ENCODE measurements at places on chromosomes 12 and 14.

GRCh38 chr14:34233619-34234018 lies 228.4 kb downstream of the SPTSSA start:
- no peak for DNase-seq

- no peak for DNase-seq
These were observed 1.9 kb upstream of the PRMT8 start for GRCh38 chr12:3489057-3489456.

DNA sequence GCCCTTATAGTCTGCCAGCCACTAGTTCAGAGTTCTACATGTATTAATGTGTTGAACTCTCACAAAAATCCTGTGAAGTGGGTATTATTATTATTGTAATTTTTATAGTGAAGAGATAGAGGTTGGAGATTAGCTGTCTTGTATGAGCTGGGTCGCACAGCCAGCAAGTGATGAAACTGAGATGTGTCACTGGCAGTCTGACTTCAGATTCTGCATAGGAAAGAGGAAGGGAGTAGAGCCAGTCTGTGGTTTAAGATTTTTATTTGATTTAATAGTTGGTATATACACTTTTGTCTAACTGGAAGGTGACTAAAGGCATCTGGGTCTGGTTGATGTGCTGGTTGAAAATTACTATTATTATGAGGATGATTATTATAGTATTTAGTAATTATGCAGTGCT lies 5.8 kb upstream of the FRS2 start:
- no peak for DNase-seq

GRCh38 chr14:90409209-90409730 lies 12.4 kb downstream of the CALM1 start:
- no peak for DNase-seq

GRCh38 chr12:108642899-108643654 lies 9.4 kb upstream of the SELPLG start:
- DNase-seq: no peak

DNA sequence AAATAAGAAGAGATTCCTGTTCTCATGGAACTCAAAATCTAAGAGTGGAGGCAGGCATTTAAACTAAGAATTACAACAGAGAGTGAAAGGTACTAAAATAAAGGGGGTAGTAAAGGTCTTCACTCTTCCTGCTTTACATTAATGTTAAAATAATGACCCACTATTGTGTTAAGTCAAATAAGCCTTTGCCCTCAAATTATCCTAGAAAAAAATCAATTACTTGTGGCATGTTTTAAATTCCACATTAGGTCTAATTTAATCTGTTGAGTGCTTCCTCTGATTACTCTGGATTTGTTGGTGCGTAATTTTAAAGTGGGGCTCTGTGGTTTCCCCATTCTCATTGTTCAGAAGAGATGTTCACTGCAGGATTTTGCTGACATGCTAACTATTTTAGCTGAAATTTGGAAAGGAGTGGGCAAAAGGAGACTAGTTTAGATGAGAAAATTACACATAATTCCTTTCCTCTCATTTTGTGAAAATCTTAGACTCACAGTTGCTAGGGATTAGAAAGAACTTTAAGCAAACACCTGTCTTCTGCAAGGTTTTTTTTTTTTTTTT lies 35.5 kb downstream of the BTG1 start:
- no peak for DNase-seq

- DNase-seq: no peak
These were observed 11.7 kb upstream of the BATF start for GRCh38 chr14:75510547-75510946.

DNA sequence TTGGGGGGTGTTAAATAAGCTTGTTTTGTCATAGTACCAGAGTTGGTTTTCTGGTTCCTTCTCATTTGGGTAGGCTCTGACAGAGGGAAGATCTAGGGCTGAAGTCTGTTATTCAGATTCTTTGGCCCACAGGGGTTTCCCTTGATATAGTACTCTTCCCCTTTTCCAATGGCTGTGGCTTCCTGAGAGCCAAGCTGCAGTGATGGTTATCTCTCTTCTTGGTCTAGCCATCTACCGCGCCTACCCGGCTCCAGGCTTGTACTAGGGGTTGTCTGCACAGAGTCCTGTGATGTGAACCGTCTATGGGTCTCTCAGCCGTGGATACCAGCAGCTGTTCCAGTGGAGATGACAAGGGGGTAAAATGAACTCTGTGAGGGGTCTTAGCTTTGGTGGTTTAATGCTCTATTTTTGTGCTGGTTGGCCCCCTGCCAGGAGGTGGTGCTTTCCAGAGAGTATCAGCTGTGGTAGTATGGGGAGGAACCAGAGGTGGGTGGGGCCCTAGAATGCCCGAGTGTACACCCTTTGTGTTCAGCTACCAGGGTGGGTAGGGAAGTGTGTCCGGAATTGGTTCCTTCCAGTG lies 209.7 kb downstream of the GPHN start:
- DNase-seq: no peak

DNA sequence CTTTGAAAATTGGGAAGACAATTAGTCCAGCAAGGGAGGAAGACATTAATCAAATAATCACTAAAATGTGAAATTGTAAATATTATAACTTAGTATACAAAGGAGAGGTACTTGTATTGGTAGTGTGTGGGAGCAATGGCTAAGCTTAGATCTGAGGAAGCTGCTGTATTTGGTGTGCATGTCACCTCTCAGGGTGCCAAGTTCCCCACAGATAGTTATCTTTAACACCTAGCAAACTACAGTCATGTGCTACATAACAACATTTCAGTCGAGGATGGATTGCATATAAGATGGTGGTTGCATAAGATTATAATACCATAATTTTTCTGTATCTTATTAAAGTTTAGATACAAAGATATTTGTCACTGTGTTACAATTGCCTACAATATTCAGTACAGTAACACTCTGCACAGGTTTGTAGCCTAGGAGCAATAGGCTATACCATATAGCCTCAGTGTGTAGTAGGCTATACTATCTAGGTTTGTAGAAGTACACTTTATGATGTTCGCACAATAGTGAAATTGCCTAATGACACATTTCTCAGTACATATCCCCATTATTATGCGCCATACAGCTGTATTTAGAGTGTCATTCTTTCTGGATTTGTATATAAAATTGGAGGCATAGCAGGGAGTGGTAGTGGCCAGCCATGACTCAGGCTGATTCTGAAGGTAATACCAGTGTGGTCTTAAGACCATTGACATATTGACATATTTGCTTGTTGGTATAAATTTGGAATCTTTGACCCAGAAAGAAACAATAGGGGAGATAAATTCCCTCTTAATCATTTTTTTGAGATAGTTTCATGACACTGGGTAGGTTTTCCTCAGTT lies 55.8 kb downstream of the RAD51B start:
- no peak for DNase-seq

DNA sequence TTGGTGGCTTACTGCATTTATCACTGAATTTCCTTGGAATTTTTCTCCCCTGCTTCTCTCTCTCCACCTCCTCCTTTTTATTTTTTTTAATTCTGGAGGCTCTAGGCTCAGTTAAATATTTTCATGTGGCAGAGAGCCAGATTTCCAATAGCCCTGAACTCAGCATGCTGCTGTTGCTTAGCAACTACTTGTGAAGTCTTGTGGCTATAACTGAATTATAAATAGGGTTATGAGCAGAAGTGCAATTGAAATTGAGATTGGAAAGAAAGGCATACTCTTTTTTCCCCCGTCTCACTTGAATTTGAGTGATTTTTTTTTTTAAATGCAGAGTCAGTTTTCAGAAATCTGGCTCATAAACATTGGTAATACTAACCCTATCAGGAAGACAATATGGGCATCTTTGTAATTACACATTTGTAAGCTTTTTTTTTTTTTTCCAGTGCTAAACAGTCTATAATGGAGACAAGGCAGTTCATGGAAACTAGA lies 38.3 kb downstream of the ATF7IP start:
- no peak for DNase-seq

GRCh38 chr12:85956081-85956480 lies 82.0 kb downstream of the NTS start:
- no peak for DNase-seq

DNA sequence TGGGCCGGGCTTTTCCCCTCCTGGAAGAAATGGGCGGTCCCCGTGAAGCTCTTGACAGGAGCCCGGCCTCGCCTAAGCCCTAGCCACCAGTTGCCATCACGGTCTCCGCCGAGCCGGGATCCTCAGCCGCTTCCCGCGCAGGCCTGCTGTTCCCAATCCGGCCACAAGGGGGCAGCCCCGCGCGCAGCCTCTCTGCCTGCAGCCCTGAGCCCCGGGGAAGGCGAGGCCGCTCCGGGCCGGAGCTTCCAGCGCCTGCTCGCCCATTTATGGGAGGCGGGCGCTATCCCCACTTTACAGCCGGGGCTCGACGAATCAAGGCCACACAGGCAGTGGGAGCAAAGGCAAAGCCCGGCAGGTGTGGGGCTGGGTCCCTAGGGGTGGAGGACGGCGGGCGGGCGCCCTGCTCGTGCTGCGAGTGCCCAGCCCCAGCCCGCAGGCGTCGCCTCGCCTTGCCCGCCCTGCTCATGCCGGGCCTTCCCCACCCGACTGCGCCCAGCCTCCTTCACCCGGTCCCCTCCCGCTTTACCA lies 61.5 kb downstream of the LGMN start:
- DNase-seq: peak; percentile 44

DNA sequence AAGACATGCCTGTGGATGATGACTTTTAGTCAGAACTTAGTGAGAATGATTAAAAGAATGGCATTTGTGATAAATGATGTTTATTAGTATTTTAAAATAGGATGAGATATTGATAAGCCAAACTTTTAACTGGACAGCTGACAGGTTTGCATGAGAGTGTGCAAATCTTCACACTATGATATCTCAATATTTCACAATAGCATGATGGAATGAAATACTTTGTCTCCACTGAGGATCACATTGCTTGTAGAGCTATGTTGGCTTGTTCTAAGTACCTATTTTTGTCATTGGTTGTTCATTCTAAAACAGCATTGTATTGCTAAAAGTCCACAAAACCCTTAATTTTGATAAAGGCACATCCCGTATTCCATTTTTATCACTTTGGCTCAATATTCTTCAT lies 322.1 kb downstream of the ACSS3 start:
- no peak for DNase-seq

DNA sequence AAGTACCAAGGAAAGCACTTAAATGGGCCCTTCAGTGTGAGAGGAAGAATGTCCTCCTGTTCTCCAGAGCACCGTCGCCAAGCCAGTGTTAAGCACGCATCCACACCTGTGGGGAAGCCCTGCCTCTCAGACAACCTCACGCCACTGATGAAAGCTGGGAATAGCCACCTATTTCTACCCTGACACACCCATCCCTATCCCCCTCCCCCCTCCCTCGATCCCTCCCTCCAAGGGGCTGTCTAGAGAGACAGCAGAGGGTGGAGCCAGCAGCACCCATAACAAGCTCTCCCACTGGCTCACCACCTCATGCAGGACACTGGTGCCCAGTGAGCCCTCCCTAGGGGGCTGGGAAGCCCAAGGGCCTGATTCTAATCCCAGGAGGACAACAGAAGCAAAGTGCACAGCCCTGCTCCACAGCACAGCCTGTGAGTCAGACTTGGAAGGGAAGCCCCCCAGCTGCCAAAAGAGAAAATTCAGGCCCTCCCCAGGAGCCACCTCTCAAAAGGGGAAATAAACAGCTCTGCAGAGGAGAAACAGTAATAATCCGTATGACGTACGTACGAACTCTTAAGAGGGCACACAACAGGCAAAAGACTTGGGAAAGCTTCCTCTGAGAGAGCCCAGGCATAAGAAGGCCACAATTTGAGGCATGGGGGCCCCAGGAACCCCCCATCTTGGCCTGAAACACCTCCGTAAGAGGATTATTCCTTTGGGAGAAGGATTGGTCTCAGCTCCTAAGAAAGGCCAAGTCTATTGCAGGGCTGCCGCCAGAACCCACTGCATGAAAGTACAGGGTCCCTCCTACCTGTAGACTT lies 7.8 kb downstream of the PITPNM2 start:
- DNase-seq: no peak

DNA sequence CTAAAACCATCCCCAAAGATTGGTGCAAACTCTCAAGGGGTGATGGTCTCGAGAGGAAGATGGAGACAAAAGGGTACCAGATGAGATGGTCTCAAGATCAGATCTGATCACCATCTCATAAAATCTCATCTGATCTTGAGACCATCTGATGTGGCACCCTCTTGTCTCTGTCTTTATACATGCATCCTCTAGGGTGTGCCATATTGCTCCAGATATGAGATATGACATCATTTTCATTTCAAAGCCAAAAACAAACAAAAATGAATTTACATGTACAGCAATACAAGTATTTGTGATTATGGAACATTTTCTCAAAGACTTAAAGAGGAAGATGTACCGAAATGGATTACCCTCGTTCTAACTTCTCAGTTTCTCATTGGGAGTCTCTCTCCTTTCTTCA lies 787.2 kb downstream of the GALC start:
- no peak for DNase-seq

- no peak for DNase-seq
These were observed 10.6 kb downstream of the PAPOLA start for GRCh38 chr14:96512602-96513397.

GRCh38 chr14:34851395-34851794 lies 23.8 kb downstream of the BAZ1A start:
- no peak for DNase-seq

DNA sequence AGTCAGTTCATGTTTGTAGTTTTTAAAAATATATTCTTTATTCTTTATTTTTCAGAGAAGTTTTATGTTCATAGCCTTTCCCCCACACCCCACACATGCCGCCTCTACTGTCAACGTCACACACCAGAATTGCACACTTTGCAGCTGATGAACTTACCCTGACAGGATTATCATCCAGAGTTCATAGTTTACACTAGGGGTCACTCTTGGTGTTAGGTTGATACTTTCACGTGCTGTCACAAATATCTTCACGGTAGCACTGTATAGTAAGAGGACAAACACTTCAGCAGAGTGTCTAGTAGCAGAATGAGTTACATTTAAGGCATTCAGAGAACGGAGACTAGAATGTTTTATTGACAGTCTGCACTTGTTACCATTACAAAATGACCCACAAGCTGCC lies 5.1 kb downstream of the DPPA3 start:
- no peak for DNase-seq

- no peak for DNase-seq
These were observed 24.8 kb downstream of the PPP1R36 start for GRCh38 chr14:64574371-64575107.

GRCh38 chr14:70906793-70907175 lies 475 bp upstream of the PCNX1 start:
- no peak for DNase-seq

- no peak for DNase-seq
These were observed 396.6 kb downstream of the NRXN3 start for GRCh38 chr14:78566859-78567172.

DNA sequence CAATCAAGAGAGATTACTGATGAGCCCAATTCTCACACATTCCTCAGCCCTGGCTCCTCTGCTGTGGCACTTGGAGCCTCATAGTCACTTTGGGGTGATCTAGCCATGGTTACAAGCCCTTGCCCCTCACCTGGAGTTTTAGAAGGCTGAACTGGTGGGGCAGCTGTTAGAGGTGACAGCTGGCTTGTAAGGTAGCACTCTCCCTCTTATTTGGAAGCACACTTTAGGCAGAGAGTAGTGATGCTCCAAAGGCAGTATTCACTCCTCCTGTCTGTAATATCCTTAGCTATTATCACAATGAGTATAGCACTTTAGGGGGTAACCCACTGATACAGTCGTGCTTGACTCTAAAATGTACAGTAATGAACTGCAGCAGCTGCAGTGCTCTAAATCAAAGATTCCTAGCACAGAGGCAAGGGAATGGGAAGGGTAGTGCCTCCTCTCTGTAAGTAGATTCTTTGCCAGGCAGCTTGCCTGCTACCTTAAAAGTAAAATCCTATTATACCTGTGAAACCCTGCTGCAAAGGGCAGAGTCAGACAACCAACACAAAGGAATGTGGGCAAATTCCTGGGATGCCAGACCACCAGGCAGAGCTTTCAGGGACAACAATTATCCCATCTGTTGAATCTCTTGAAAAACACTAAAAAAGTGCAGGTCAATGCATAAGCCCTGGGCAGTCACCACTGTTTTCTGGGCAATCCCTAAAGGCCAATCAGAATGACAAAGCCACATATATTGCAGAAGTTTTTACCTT lies 336.3 kb downstream of the NOVA1 start:
- no peak for DNase-seq
